LHCN-M2 (cell line): ENCODE measurements at places on chromosomes 2 and 18. TPM values are rescaled to one million over a fixed set of nuclear protein-coding genes. Genes with fewer than 3 reads are reported as not detected.

The HRH4 gene
- total RNA-seq = 0.13 TPM in 1 of 2 replicates, not detected in the other

GRCh38 chr2:220079595-220079994 is 452.2 kb downstream of the SLC4A3 start:
- no peak for DNase-seq

The RAB10 gene
- 124 and 143 TPM in 2 replicates for total RNA-seq

DNA sequence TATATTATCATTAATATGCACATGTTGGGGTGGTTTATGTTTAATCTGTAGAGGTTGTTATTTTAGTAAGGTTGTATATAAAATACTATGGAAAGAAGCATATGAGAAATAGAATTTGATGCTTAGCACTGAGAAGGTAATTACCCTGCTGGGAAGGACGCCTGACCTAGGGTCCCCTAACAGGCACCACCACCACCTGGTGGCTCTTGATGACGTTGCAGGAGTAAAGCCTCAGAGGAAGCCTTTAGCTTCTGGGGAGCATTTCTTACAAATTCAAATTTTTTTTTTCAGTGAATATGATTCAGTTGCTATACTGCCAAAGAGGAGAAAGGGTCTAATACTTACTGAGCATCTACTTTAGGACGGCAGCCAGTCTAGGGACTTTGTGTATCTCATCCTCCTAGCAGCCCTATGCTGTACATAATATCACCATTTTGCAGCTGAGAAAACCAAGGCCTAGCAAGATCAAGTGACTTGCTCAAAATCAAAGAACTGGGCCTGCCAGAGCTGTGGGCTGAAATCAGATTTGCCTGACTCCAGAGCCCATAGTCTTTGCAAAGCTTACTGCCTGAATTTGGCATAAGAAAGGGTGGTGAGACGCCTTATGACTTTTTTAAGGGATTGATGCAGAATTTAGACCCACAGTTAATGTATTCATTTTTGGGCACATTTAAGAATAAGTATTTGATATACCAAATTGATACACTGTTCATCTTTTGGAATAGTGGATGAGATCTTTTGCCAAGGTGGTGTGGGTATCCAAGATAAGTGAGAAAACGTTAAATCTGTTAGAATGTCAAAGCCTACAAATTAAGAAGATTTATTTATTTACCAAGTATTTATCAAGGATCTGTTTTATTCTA is 78.8 kb upstream of the GAREM1 start:
- peak; percentile 29 for DNase-seq

DNA sequence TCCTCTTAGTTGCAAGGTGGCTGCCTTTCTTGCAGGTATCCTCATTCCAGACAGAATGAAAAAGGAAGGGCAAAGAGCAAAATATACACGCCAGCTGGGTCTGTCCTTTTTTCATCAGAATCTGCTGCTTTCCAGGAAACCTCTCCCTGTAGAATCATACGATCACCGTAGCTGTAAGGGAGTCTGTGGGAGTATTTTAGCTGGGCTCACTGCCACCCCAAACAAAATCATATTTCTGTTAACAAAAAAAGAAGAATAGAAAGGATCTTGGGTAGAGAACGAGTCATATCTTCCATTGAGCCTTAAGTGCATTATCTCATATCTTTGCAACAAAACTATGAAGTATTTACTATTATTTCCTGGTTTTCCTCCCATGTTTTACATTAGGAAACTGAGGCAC is 15.0 kb upstream of the TANC1 start:
- no peak for DNase-seq

DNA sequence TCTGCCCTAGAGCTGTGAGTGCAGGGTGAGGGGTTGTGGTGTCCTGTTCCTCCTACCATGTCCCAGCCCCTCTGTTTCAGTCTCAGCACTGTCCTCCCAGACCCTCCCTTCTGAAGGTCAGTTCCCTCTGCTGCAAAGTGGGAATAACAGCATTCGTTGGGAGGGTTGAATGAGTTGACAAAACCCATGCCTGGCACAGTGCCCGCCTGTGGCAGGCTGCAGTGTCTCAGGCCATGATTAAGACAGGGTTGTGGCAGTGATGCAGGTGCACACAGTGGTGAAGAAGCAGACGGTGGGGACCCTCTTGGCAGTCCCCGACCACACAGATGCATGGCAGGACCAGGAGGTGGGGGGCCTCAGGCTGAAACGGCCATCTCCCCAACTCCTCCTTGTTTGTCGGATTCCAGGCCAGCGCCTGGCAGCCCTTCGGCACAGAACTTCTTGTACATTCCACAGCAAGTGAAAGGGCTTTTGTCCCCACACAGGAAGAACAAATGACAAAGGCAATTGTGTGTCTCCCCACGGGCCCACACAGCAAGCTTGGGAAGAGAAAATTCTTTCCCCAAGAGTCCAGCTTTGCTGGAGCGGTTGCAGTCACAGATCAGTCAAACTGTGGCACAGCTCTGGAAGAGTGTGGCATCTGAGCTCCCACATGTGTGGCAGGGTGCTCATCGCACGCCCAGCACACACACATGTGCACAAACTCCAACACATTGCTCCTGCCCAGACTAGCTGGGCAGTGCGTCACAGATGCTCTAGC is 92.0 kb upstream of the MSH2 start:
- no peak for DNase-seq
